ENCODE measurements at places on chromosomes 6 and 20.
A peak's percentile ranks its signal among the peaks of the same experiment; 100 is the strongest.

DNA sequence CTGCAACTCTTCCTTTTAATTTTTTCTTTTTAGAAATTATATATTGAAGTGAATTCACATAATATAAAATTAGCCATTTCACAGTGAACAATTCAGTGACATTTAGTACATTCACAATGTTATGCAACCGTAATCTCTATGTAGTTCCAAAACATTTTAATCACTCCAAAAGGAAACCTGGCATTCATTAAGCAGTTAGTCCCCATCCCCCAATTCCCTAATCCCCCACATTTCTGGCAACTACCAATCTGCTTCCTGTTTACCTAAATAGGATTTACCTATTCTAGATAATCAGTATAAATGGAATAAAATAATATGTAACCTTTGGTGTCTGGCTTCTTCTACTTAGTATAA, 8.5 kb upstream of the DDX27 start:
- no peak for DNase-seq

GRCh38 chr6:659716-660581, 3.0 kb upstream of the HUS1B start:
- no peak for DNase-seq

DNA sequence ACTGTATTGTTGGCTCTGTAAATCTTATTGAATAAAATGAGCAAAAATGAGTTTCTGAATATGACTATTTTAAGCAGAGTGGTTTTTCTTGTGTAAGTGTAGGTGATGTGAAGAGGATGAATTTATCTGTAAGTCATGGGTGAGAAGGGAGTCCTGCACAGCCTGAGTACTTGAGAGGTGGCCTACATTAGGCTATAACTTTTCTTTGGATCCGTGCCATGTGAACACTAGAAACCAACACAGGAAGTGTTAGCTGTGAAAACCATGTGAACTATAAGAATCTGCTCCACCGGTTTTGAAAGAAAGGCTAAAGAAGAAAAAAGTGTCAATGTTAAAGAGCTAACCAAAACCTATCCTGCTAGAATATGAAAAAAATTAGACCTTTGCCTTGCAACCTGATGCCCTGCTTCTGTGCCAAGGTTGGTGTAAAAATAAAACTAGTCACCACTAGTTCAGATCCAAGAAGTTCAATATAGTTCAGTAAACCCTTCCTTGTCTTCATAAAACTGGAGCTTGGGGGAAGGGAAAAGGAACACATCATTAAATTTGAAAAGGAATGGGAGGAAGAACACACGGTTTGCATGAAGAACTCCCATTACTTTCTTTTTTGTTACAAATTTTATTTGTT, 21.3 kb downstream of the PLCB1 start:
- peak; percentile 47 for DNase-seq

DNA sequence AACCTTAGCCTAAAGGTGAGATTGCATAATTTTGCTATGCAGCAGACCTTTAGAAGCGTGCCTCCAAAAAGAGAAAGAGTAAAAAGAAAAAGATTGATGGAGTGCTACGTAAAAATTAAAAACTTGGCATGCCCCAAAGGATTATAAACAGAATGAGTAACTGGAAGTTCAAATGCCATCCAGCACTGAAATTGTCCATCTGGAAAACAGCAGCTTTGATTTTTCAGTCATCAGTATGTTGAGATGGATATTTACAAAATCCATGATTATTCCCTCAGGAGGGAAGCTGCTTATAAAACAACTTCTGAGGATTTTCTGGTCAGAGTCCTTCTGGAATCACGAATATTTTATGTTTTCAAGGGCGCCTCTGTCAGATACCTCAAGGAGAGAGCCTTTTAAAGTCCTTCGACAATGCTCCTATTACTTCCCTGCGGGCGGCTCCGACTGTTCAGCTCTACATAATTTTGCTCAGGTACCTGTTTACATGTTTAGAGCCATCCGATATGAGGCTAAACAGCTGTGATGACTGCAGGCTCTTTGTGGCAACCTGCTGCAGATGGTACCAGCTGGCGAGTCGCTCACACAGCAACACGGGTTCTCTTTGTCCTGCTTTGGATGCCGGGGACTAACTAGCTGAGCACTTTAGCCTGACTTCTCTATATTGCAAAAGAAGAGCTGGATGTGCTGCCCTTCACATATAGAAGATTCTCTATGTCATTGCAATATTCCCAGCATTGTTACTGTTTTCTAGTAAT, 83.3 kb downstream of the RCAN2 start:
- DNase-seq: no peak

GRCh38 chr20:25212242-25212641, 16.7 kb downstream of the ENTPD6 start:
- DNase-seq: no peak

GRCh38 chr6:30880698-30881252, 3.5 kb upstream of the DDR1 start:
- no peak for DNase-seq

DNA sequence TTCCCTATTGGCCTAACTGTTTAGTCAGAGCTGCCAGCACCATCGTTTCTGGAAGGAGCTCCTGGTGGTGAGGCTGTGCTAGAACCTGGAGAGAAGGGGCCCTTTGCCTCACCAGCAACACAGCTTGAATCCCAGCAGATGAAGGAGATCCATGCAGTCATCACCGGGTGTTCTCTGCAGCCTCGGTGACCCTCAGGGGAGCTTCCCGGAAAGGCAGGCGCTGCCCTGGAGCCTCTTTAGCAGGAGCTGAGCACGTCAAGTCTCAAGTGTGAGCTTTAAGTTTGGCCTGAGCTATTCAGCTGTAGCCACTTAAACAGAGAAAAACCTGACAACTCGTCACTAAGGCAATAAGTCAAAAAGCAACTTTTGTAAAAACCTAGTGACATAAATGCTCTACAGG, 181.2 kb upstream of the FOXQ1 start:
- DNase-seq: no peak

DNA sequence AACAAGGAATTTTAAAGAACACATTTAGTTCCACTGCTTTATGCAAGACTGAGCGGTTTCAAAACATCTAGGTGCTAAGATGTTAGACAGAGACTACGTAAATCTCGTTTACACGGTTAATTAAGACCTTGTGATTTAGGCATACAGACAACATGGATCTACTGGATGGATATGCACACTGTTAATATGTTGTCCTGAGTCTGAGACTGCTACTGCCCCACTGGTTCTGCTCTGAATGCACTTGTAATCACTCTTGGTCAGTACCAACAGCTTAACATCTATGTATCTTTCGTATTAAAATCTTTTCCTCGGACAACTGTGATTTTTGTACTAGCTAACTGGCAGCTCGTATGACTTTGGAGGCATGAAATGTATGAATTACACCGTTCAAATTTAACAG, 3.1 kb downstream of the MAN1A1 start:
- DNase-seq: no peak

- DNase-seq: no peak
Measured at GRCh38 chr20:54477191-54477955, 2.0 kb downstream of the DOK5 start.

- DNase-seq: no peak
Measured at GRCh38 chr20:329851-330232, 4.5 kb downstream of the SOX12 start.

DNA sequence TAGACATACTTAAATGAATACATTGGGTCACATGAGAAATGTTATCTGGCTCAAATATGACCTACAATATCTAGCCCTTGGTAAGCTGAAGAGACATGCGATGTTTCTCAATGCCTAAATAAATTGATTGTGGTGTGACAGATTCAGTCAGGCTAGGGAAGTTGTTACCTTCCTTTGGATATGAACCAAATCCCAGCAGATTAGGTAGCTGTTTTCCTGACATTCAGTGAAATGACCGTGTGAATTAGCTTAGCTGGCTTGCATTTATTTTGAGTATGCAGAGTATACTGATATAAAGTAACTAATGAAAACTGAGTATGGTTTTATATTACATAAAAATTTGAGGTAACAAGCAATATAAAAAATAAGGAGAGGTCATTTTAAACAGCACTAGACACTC, 288.2 kb downstream of the GJA1 start:
- DNase-seq: no peak

GRCh38 chr6:139540276-139540675, 165.8 kb upstream of the CITED2 start:
- peak; percentile 61 for DNase-seq

DNA sequence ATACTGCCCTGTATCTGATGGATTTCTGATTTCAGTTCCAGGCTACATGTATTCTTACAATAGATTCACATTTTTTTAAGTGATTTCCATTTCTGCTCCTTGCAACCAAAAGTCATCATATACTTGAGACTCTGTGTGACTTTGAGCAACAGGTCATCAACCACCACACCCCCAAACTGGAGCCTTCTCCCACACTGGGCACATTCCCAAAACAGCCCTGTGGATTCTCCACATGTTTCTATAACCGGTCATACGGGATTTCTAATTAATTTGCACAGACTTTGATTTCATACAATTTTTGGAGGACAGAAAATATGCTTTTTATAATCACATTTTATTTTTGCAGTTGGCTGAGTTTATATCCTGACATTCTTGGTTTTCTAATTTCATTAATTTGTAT, 317.2 kb upstream of the ID4 start:
- no peak for DNase-seq

DNA sequence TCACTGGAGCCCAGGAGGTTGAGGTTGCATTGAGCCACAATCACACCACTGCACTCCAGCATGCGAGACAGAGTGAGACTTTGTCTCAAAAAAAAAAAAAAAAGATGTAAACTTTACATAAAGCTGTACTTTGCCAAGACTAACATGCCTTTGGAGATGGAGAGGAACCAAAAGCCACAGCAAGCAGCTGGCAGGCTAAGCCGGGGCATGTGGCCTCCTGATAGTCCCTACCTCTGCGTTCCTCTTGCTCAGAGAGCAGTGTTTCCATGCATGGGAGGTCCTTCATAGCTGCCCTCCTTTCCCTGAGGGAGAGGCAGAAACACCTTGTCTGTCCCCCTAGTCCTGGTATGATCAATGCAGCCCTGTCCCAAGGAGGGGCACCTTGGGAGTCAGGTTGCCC, 35.2 kb downstream of the SPATA2 start:
- no peak for DNase-seq

DNA sequence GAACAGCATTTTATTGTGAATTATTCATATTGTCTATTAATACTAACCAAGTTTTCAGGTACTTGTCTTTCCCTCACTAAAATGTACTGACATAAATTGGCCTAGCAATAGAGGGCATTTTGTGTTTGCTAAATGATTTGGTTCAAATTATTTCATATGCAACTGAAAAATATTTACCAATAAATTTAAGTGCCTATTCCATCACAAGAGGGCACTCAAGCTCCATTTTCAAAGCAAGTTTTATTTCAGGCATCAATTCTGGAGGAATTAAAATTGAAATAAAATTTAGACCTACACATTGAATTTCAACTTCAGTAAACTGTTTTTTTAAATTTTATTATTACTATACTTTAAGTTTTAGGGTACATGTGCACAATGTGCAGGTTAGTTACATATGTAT, 114.3 kb upstream of the SYNCRIP start:
- DNase-seq: no peak

GRCh38 chr6:134103006-134103405, 50.6 kb upstream of the SLC2A12 start:
- DNase-seq: no peak

- DNase-seq: no peak
Measured at GRCh38 chr6:74871757-74872156, 334.1 kb downstream of the COL12A1 start.

DNA sequence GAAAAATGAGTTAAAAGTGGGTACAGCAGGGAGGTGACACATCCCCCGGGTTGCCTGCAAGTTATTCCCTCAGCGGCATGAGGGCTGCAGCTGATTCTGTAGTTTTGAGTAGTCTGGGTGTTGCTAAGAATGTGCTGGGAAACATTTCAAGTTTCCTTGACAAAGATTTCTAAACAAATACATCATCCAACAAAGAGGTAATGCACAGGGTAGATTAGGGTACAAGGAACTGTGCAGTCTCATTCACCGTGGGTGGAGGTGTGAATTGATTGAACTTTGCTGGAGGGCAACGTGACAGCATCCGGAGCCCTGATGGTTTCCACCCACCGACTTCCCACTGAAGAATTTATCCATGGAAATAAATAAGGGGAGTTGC, 21.8 kb downstream of the CASS4 start:
- DNase-seq: peak; percentile 23

DNA sequence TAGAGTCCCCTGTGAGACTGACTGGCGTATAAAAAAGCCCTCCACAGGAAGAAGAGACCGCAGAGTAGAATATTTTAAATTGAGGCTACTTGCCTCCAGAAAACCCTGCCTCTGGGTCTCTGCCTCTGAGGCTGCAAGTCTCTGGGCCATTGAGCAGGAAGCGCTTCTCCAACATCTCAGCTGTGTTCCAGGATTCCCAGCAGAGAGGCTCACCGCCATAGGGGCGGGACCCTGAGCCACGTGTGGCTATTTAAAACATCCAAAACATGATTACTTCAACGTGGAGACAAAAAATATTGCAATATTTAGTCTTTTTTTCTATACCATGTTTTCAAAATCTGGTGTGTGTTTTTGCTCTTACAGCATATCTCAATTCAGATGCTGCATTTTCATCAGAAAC, 59.4 kb downstream of the GNAS-AS1 start:
- DNase-seq: no peak

GRCh38 chr20:41352666-41353065, 12.0 kb downstream of the LPIN3 start:
- no peak for DNase-seq

DNA sequence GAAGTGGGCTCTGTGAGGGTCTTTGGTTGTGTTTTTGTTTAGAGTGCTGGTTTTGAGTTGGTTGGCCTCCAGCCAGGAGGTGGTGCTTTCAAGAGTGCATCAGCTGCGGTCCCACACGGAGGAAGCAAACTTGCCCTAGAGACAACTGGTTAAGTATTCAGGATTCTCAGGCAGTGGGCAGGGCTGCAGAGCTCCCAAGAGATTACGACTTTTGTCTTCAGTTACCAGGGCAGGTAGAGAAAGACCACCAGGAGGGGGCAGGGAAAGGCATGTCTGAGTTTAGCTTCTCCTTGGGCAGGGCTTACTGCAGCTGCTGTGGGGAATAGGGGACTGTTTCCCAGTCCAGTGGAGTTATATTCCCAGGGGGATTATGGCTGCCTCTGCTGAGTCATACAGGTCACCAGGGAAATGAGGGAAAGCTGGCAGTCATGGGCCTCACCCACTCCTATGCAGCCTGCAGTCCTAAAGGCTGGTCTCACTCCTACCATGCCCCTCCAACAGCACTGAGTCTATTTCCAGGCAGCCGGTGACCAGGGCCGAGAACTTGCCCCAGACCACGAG, 64.3 kb downstream of the TTI1 start:
- no peak for DNase-seq
